Stimulated activated CD4-positive, alpha-beta T cell treated with anti-CD3 and anti-CD28 coated beads, Interleukin-15, amount 100 ng/mL, for 1 hour (primary cell): ENCODE measurements at places on chromosomes 13 and 19.

DNA sequence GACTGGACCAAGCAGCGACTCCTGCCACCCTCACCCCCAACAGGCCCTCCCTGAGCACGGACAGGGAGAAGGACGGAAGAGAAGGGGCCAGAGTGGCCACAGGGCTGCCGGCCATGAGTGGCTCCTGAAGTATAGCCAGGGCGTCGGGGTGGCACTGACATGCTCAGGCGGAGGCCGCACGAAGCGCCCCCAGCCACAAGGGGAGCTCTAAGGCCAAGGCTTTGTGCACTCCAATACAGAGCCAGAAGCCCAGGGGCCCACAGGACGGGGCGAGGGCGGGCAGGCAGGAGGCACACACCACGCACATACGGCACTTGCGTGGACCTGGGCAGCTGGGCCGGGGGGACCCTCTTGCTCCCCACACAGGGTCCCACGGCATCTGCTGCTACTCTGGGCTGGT lies 52.0 kb downstream of the KLF2 start:
- no peak for DNase-seq

DNA sequence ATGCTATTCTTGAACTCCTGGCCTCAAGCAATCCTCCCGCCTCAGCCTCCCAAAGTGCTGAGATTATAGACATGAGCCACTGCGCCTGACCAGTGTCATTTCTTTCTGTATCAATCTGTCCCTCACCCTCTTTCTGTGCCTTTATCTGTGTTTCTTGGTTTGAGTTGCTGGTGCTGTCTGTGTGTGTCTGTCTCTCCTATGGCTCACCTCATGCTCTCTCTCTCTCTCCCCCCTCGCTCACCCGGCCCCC lies 9.9 kb downstream of the IRF2BP1 start:
- no peak for DNase-seq

DNA sequence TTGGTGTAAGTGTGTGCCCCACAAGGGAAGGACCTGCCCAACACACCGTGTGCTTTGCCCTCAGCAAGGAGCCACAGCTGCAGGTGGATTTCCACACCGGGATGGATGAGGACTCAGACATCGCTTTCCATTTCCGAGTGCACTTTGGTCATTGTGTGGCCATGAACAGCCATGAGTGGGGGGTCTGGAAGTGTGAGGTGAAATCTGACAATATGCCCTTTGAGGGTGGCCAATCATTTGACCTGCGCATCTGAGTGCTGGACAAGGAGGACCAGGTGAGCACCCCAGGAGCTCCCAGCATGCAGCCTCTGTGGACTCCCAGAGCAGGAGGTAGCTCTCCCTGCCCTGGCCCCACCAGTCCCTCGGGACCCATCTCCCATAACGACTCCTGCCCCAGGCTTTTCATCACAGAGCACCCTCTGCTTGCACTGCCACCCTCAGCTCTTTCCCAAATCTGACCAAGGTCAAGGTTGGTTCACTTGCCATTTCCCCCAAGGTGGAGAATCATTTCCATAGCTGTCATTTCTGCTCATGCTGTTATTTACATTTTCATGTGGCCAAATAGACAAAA lies 13.2 kb upstream of the EID2 start:
- no peak for DNase-seq

DNA sequence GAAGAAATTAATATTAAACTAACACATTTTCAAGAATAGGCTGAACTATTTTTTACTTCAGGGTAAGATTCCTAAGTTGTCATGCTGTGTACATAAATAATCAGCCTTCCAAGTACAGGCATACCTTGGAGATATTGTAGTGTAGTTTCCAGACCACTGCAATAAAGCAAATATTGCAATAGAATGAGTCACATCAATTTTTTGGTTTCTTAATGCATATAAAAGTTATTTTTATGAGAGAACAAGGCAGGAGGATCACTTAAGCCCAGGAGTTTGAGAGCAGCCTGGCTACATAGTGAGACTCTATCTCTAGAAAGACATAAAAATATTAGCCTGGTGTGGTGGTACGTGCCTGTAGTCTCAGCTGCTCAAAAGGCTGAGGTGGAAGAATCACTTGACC lies 511.5 kb downstream of the UQCRFS1 start:
- no peak for DNase-seq

DNA sequence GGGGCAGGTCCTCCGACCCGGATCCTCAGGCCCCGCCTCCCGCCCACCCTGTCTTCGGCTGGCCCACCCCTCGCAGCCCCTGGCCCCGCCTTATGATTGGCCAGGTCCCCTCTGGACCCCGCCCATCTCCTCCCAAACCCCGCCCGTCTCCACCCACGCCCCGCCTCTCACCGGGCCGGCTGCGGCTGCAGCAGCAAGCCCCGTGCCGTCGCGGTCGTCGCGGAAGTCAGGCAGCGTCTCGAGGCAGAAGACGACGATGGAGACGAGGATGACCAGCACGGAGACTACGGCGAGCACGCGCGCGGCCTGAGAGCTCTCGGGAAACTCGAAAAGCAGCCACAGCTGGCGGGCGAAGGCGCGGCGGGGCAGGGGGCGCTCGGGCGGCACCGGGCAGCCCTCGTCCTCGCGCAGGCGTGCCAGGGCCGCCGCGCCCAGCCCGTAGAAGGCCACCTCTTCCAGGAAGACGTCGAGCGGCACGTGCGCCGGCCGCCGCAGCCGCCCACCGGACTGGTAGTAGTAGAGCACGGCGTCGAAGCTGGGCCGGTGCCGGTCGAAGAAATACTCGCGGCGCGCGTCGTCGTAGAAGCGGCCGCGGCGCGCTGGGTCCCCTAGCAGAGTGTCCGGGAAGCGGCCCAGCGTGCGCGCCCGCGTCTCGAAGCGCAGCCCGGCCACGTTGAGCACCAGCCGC lies 495 bp downstream of the KCNA7 start:
- no peak for DNase-seq

- no peak for DNase-seq
Measured at GRCh38 chr13:41032691-41033376, 13.7 kb upstream of the ELF1 start.

DNA sequence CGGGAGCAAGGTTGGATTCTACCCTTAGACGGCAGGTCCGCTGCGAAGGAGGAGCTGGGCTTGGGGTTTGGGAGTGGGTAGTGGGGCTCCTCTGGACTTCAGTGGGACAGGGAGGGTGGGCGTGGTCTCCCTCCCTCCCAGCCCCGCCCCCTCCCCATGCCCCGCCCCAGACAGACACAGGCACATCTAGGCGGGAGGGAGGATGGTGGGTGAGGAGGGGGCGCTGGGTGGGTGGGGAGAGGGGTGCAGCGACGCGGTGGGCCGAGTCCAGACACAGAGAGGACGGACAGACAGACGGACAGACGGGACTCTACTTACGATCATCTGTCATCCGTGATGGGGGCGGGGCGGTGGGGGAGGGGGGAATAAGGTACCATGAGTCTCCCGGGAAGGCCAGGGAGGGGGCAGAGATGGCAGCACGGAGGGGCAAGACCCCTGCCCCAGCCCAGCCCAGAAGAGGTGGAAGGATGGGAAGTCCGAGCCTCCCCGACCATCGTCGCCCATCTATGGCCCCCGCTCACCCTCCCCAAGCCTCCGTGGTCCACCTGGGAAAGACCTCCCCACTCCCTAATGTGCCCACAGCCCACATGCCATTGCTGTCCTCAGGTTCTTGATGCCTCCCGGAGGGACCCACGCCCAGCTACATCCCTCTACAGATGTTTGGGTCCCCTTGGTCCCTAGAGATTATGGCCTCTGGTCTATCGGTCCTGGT lies 64.8 kb downstream of the UNC13A start:
- DNase-seq: no peak

GRCh38 chr19:38228491-38229439 lies 4.7 kb upstream of the DPF1 start:
- DNase-seq: no peak

DNA sequence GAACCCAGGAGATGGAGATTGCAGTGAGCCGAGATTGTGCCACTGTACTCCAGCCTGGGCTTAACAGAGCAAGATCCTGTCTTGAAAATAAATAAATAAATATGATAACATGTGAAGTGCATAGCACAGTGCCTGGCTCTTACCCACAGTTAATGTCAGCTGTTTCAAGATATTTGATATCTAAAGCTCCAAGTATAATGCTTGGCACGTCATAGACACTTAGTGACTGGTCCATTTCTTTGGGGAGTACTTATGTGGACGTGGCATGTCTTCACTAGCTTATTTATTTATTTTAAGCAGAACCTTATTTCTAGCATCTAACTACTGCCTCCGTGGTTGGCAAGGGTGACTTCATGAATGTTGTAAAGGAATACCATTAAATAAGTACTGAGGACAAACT lies 18.8 kb downstream of the GARRE1 start:
- no peak for DNase-seq

DNA sequence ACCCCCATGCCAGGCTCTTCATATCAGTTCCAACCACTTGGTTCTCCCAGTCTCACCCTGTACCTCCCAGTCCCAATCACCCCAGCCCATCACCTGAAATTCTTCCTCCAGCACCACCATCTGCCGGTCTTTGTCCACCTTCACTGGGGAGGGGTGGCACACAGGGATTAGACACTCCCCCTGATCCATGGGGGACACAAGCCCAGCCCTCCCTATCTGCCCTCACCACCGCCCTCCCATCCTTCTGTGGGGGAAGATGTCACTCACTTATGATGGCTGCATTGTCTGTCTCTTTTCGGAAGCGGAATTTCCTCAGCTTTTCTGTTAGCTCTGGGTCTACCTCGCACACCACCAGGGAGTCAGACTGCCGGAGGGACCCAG lies 685 bp downstream of the GMFG start:
- DNase-seq: no peak

DNA sequence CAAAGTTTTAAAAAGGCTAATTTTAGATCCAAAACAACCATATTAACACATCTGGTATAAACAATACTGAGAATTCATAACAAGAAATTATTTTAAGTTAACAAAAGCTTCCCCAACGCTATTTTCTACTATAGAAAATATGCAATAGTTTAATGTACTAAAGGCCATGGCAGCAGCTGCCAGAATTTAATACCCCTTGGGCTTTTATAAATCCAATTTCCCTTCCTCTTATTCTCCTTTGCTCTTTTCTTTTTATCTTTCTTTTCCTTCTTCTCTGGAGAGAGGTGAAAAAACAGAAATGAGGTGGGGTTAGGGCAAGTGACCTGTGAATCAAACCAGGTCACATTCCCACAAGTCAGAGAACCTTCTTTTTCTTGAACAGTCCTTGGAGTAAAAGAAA lies 58.9 kb downstream of the ENOX1 start:
- DNase-seq: no peak

GRCh38 chr13:95568131-95568530 lies 15.6 kb downstream of the CLDN10 start:
- DNase-seq: no peak

DNA sequence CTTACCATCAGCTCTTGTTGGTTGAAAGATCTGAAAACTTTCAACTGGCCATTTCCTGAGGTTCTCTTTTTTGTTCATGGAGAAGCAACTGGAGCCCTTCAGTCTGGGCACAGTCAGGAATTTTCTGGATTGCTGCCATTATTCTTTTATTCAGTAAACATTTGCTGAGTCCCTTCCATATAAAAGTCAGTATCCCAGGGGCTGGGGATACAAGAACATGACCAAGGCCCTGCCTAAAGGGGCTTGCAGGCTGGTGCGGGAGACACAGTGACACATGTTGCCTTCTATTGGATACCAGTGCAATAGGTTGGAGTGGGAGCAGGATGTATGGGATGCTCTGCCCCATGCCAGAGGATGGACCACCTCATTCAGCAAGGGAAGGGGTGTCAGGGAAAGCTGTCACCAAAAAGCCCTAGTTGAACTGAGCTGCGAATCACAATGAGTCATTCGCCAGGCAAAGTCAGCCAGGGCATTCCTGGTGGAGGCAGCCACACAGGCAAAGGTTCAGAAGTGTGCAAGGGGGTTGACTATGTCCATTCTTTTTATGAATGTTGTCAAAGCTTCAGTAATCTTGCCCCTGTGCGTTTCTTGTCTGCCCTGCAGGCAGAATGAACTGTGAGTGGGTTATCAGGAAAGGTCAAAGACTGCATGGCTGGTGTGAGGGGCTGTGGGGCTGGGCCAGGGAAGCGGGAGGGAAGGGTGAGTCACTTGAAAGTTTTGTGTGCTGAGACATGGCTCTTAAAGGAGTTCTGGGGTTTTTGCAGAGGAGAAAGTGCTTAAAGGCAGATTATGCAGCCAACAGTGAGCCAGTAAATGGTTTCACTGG lies 395.9 kb downstream of the KCNRG start:
- no peak for DNase-seq

- DNase-seq: no peak
Measured at GRCh38 chr13:109428146-109428545, 358.2 kb downstream of the IRS2 start.

GRCh38 chr19:48806518-48806817 lies 4.4 kb downstream of the BCAT2 start:
- no peak for DNase-seq

GRCh38 chr19:15255359-15255990 lies 23.2 kb upstream of the EPHX3 start:
- no peak for DNase-seq

GRCh38 chr19:31500197-31500830 lies 151.1 kb upstream of the TSHZ3 start:
- DNase-seq: no peak

GRCh38 chr13:30234619-30235162 lies 72.7 kb downstream of the KATNAL1 start:
- DNase-seq: no peak

DNA sequence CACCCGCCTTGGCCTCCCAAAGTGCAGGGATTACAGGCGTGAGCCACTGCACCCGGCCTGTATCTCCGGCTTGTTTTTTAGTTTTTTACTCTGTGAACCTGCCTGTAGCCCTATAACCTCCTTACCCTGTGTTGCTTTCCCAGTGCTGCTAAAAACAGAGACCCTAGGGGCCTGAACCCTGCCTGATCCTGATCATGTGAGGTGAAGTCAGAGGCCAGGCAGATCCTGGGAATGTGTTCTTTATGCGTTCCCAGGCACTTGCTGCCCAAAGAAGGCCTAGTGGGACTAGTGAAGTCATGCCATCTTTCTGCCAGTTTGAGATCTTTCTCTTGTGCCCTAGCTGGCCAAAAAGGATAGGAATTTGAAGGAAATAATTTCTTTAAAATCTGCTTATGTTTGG lies 4.6 kb downstream of the UBA2 start:
- no peak for DNase-seq

DNA sequence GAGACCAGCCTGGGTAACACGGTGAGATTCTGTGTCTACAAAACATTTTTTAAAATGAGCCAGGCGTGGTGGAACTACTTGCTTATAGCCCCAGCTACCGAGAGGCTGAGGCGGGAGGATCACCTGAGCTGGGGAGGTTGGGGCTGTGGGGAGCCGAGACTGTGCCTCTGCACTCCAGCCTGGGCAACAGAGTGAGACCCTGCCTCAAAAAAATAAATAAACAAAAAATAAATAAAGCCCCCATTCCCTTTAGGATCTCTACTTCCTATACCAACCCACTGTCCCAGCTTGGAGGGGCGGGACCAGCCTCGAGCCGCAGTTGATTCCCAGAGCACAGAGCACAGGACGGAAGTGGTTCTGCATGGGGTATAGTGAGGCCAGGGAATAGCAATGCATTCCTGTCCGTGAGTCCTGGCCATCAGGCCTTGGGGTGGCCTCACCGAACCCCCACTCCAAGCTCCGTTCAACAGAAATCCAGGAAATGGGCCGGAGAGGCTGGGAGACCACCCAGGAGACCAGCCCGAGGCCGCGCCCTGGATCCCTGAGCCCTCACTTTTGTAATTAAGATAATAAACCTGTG lies 4.9 kb upstream of the PTBP1 start:
- no peak for DNase-seq
